ENCODE measurements at places on chromosomes 5 and 9.

DNA sequence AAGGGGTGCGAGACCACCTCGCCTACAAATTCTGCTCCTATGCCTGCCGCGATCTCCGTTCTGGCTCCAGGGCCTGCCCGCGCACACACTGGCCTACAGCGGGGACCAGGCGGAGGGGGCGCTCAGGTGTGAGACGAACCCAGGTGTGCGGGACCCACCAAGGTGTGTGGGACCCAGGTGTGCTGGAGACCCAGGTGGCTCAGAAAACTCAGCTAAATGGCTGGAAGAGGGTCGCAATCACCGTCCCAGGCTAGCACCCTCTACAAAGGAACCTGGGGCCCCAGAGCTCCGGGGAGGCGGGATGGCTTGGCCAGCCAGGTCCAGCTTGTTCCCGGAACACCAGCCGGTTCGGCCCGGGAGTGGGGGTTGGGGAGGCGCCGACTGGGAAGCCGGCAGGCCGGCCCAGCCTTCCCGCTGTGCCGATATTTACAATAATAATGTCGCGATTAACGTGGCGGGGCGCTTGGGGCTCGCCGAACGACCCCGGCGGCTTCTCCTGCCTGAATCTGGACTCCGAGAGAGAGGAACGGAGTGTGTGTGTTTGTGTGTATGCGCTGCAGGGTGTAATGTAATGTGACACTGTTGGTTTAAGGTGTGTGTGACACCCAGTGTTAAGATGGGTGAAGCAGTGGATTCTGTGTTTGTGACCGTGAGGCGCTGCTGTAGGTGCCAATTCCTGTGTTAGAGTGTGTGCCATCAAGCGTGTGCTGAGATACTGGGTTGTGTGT is 1.4 kb downstream of the PCDH1 start:
- no peak for DNase-seq

DNA sequence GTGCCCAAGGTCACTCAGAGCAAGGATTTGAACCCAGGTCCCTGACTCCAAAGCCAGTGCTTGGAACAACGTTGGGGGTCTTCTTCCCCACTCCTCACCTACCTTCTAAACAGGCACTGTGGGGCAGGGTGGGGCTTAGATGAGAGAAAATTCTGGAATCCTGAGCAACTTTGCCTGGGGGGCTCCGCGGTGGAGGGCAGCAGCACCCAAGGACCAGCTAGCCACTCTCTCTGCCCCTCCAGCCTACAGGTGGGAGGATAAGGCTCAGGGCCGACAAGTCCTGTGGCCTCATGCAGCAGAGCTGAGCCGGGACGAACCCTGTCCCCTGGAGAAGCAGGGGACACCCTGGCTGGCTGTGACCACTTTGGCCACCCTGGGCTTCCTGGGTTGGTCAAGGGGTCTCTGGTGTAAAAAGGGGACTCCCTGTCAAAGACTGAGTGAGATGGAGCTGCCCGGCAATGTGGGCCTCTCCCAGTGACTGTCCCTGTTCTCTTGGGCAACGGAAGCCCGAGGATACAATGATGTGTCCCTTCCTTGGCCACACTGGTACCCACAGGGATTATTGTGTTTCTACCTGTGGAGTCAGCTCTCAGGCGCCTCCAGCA is 26.5 kb downstream of the CEL start:
- DNase-seq = no peak

DNA sequence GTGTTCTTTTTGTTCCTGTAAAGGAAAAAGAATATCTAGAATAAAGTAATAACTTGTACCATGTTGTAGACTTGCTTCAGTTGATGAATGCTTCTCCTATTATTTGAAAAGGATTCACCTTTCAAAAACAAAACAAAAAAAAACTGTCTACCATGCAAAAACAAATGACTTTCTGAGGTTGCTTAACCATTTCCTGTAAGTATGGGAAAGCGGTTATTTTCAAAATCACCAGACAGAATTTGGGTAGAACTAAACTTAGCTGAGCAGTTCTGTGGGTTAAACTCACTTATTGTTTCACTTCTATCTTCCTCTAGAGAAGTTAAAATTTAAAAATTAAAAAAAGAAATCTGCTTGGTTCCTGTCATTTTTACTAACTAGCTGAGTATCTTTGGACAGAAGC is 25.2 kb downstream of the LNPEP start:
- no peak for DNase-seq

- DNase-seq = no peak
Measured at GRCh38 chr9:120536094-120536493, 43.9 kb downstream of the CDK5RAP2 start.

DNA sequence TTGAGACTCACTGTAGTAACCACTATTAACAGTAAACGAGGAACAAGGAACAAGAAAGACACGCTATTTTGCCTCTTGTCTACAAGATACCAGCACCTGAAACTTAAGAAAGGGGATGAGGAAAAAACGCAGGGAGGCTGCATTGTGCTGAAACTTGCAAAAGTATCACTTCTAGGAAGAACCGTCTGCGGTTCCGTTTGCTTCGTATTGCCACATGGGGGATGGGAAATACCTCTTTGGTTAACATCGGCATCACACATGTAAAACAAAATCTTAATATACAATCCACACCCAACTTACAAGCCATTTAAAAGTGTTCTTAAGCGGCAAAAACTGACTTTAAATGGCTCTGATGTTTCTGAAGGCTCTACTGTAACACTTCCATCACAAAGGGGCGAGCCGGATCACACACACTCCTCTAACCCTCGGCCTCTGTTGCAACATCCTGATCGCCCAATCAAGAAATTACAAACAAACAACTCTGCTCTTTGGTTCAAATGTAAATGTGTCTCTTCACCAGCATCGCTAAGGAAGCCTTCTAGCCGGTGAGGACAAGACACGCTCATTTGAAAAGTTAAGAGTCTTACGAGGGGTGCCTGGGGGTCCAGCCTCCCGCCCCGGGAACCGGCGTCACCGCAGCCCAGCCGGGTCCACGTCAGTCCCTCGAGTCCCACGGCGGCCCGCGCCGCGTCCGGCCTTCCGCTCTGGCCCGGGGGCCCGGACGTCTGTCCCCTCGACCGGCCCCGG is 621 bp downstream of the SEC16A start:
- DNase-seq = peak; percentile 40
